ENCODE measurements at places on chromosomes 7 and 10.

DNA sequence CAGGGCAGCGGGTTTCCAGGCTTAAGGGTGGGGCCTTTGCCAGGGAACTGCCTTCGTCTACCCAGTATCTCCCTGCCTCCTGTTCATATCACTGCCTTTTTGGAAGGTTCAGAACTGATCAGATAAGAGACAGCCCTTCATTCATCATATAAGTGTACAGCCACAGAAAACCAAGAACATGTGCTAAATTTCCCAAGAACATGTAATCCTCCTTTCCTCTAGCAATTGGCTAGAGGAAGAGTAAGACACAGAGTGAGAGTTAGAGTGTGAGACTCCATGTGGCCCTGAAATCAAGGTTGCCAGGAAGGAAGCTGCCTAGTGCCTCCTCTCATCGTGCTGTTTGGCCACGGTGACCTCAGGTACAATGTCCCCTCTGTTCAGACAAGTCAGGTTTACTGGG, 770.9 kb downstream of the TNS3 start:
- no peak for DNase-seq

- no peak for DNase-seq
These were observed 135.7 kb downstream of the MAGI2 start for GRCh38 chr7:79317728-79318127.

DNA sequence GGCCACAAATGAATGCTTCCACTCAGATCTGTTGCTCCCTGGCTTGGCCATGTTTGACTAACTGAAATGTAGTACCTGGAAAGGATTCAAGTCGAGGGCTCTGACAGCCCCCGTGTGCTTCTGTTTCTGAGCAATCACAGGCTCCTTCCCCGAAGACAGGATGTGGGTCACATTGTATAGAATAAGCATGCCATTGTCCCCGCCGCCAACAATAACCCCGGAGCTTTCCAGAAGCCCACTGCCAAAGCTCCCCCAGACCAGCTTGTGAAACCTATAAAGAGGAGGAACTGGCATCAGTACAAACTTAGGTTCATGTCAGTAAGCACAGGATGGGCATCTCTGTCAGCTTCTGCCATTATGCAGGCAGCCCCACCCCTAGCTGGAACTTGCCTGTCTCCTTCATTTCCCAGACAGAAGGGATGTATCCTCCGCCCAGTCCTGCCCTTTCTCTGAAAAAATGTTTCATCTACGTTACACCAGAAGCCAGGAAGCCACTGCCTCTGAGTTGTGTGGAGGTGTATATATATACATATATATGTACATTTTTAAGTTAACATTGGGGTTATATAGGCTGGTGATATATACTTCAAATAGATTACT, 10.3 kb downstream of the SEC31B start:
- peak; percentile 34 for DNase-seq

GRCh38 chr10:79431428-79431827, 14.0 kb downstream of the ZCCHC24 start:
- no peak for DNase-seq

DNA sequence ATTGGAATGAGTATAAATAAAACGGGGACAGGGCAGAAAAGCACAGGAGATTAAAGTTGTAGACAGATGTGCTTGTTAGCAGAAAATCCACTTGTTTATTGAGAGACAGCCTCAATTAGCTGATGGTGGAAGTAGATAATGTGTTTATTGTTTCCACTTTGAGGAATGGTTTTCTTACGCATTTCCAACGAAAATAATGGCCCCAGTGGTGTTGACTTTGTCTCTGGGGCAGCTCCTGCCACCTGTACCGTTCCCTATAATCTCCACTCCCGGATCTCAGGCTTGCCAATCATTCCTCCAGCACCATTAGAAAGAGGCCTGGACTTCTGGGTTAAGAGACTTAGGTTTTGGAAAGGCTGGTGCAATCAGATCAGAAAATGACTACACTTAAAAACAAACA, 638.7 kb downstream of the PARD3 start:
- DNase-seq, result no peak

- no peak for DNase-seq
These were observed 9.2 kb upstream of the EPHA1 start for GRCh38 chr7:143417734-143418383.

DNA sequence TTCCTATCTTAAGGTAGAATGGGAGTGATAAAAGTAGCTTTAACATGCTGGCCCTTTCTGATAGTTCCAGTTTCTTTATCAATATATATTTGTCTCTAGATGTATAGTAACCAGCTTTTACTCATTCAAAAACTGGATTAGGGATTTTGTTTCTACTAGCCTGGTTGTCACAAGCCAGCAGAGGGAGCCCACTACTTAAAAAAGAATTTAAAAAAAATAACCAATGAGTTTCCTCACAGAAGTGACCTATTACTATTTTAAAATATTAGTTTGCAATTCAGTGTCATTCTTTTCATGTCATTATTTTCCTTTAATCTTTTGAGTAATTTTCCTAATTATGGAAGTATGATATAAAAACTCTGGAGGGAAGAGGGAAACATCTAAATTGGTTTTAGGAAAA, 142.1 kb downstream of the PHTF2 start:
- DNase-seq, result no peak

DNA sequence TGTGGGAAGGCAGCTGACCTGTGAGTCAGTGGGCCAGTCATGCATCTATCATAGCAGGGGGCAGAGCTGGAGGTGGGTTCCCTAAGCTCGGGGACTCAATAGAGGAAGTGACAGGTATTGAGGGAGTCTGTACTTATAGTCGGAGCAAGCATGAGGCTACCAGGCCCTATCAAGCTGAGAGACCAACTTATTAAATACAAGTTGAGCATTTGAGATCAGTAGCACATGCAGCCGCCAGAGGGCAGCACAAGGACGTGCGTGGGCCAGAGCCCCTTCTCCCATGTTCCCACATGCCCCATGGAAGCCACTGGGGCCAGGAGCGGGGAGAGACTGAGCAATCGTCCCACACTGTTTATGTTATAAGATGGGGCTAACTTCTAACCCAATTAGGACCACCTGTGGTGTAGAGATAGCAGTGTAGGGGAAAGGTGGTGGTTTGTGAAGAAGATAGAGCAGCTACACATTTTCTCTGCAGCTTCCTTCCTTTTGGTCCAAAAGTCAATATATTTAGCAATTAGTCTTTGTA, 13.0 kb upstream of the STK31 start:
- peak; percentile 52 for DNase-seq

DNA sequence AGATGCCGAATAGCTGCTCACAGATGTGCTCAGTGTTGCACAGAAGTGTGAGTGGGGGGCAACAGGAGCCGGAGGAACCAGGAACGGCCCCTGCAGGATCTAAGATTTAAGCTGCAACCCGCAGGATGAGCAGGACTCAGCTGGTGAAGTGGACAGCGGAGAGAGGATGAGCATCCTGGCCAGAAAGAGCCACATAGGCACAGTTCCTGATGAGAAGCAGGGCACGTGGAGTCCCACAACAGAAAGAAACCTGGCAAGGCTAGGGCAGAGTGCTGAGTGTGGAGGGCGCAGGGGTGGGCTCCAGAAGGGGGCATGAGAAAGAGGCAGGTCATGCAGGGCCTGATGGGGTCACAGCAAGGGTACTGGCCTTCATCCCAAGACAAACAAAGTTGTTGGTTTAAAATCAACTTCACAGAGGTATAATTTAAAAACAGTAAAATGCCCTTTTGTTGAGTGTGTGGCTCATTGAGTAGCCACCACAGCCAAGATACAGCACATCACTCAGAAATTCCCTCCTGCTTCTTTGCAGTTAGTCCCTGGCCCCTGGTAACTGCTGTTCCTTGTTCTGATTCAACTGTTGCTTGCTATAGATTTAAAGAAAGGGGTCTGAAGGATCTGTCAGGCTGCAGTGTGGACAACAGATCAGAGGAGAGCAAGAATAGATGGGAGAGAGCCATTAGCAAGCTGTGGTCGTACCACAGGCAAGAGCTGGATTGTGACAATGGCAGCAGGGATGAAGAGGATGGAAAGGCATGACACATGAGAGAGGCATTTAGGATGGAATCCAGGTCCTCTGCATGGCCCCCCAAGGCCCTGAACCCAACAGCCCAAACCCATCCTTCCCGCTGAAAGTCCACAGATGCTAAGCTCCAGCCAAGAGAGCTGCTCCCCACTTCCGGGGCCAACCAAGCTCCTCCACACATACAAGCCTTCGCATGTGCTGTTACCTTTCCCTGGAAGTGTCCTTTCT, 53.1 kb upstream of the OSBPL3 start:
- DNase-seq, result no peak

- peak; percentile 17 for DNase-seq
These were observed 32.7 kb upstream of the VSIR start for GRCh38 chr10:71805776-71806703.

- DNase-seq, result no peak
These were observed 23.7 kb upstream of the LAMB1 start for GRCh38 chr7:108026647-108027046.

DNA sequence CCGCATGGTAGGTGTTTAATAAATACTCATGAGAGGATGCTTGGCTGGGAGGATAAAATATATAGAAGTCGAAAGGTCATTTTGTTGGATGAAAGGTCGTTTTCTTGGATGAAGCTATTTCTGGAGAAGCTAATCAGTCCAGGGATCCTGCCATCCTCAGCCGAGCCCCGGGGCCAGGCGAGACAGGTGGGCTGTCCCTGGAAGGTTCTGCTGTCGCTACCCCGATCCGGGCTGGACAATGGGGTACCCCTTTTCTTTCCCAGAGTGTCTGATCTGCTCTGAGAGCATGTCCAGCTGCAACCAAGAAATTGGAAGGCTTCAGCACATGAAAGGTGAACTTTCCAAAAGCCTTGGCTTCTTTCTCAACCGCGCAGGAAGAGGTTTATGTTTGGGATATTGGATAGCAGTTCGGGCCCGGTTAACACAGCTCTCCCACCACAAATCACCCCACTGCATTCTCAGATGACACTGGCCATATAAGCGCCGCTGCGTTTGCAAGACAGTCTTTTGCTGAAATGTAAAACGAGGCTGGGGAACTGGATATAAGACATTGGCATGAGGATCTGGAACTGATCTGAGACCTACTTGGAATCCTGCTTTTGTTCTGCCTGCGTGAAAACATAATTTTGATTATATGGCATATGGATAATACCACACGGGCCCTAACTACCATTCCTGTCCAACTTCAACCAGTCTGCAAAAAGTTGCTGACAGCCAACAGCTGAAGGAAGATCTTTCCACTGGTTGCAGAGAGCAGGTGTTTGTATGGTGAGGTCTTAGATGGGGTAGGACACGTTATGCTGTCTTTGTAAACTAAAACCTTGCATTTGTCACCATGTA, 31.2 kb upstream of the MSRB2 start:
- DNase-seq, result no peak

DNA sequence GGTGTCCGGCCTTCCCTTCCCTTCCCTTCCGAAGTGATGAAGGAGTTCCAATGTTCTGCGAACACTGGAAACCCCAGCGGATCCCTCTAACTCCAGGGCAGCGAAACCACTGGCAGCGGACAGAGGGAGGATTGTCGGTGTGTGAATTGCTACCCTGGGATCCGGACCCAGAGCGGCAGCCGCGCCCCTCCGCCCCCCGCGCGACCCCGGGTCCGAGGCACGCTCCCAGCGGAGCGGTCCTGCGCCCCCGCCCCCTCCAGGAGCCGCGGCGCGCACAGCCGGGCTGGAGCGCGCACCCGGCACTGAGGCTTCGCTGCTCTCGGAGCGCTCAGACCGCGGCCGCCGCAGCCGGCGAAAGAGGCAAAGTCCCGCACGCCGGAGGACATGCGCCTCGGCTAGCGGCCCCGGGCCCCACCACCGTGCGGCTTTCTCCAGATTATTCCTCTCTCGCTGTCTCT, at the start of gene PTPRZ1:
Gene PTPRZ1, plus strand, starts transcription at position 331 of the 458 bp plus-strand sequence. CDS start 339 bp downstream, outside the sequence.
- DNase-seq, result no peak

- DNase-seq, result no peak
These were observed 25.1 kb downstream of the HDAC9 start for GRCh38 chr7:18520450-18521235.

GRCh38 chr10:33419311-33419710, 84.8 kb upstream of the NRP1 start:
- no peak for DNase-seq

DNA sequence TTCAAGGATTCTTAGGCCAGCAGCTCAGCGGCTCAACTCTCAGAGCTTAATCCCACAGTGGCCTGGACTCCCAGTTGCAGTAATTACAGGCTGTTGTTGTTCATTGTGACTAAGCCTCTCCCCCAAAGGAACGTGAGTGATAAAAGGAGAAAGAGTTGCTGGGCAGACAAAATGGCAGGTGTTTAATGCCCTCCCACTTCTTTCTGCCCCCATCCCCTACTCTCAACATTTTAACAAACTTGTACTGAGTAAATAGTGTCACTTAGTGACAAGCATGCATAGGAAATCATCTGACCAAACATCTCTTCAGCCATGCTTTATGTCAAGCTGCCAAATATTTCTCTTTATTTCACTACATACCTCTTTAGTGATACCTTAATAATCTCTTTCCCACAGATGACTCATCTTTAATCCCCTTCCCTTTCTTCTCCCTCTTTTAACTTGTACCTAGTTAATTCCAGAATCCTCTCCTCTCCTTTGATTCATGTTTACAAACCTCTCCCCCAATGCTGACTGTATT, 12.4 kb upstream of the MTERF1 start:
- no peak for DNase-seq

DNA sequence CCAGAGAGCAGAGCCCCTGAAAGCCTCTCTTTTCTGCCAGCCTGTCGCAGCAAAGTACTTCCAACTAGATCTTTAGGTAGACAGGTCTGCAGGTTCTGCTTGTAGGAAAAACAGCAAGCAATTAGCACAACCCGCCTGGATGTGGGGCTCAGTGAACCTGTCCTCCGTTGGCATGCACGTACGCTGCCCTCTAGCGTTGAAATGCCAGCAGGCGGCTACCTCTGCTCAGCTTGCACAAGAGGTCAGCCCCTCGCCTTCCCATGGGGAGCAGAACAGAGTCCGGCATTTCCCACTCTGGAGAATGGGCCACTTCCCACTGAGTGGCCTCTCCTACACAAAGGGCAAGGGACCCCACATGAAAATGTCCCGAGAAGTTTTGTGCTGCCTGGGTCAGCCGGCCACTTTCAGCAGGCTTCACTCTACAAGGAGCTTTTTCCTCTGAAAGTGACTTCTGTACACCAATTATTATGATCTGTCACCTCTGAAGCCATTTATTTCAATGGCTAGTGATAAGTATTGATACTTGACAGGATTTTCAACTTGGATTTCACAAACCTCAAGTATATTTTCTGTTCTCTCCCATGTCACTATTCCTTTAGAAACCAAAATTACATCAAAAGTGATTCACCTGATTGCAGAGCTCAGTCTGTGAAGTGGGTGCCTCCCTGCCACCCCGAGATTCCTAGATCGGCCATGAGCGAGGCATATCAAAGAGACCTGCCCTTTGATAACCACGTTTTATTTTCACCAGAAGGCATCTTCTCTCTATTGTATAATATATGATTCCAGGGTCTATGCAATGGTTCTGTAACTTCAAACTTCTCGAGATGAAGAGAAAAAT, 56.7 kb downstream of the JCAD start:
- peak; percentile 49 for DNase-seq

Measured in CD4-positive, alpha-beta T cell treated with Interleukin-17A for 1 hour (primary cell).